Hippocampal formation (tissue), 2 donors: ENCODE measurements at places on chromosomes 4 and X.

- DNase-seq: no peak
Observed at GRCh38 chr4:137707626-137708025, 175.3 kb upstream of the PCDH18 start.

GRCh38 chr4:39032218-39033085, at the start of gene TMEM156:
TSS of gene TMEM156 (minus strand) at chr4:39032409. CDS start at chr4:39032313, 96 bp downstream.
- no peak for DNase-seq

- DNase-seq: no peak
Observed at GRCh38 chr4:42464550-42465094, 67.3 kb downstream of the SHISA3 start.

DNA sequence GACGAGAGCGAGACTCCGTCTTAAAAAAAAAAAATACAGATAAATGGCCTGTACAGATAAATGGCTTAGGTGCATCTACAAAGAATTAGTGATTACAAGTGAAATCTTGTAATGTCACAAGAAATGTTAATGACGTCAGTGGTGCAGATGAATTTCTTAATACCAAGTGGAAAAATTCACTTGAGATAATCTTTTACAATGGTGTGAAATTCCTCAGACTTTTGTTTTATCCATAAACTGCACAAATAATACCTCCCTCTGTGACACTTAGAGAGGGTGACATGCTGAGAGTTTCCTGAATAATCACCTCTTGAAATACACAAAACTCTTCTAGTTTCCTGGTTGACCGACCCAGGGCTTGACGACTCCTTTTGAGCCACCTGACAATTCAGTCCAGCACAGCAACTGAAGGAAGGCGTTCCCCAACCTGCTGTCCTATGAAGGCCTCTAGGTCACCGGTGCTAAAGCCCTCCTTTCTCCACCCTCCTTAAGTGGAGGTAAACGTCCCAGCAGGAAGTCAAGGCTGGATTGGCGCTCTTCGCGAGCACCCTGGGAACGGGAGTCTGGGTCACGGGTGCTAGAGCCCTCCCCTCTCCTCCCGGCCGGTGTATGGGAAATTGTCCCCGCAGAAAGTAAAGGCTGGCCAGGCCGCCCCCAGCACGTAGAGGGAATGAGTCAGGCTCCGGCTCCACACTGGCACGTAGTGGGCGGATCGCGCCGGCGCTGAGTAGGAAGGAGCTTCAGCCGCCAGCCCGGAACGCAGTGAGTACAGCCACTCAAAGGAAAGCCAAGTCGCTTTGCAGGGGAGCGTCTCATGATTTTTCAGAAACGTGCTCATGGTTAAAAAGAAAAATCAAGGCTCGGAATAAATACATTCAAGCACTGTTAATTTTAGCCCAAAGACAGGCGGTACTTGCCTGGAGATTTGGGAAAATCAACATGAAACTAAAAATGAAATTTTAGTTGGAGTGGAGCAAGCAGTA, at the start of gene TMEM144:
TSS of gene TMEM144 (plus strand) at position 662 of the 983 bp plus-strand sequence. CDS start 2,182 bp downstream, outside the sequence.
- DNase-seq: peak; percentile 97

GRCh38 chr4:181752516-181752915, 490.7 kb upstream of the TENM3 start:
- no peak for DNase-seq

- DNase-seq: peak; percentile 65
Observed at GRCh38 chrX:9995855-9996339, 28.7 kb downstream of the CLDN34 start.

GRCh38 chr4:184450045-184450444, 24.3 kb downstream of the IRF2 start:
- DNase-seq: no peak

DNA sequence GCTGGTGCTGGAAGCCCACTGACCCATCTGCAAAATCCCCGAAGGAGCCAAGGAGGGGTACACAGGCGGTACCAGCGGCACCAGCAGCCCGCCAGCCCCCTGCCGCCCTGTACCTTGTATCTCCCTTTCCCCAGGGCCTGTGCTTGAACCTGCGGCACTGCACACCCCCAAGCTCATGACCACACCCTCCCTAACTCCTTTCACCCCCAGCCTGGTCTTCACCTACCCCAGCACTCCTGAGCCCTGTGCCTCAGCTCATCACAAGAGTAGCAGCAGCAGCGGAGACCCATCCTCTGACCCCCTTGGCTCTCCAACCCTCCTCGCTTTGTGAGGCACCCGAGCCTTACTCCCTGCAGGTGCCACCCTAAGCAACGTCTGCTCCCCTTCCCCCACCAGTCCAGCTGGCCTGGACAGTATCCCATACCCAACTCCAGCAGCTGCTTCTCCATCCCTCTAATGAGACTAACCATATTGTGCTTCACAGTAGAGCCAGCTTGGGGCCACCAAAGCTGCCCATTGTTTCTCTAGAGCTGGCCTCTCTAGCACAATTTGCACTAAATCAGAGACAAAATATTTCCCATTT, 94.9 kb downstream of the LARP1B start:
- no peak for DNase-seq

DNA sequence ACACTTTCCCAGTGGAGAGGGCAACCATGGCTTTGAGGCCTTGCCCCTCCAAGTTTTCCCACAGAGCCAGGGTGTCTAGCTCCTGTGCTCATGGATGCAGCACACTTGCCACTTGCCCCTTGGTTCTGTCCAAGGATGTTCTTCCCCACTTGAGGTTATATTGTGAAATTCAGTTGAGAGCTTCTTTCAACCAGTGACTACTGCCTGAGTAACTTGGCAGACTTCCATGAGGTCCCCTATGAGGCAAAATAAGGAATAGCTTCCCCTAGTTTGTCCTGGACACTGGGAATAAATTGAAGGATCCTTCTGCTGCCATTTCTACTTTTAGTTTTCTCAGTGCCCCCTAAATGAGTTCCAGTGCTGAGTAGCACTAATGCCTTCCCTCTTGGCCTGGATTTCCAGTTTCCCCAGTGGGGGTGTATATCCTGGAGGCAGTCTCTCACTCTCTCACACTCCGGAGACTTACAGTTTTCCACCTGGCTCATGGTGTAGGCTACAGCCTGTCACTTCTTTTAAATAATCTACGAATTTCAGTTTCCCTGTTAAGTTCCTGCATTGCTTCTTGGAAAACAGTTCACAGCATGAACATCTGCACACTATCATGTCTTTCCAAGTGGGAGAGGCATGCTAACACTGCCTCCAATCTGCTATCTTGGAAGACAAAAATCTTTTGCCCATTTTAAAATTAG, 36.4 kb upstream of the ADH4 start:
- DNase-seq: no peak

GRCh38 chrX:134146493-134146892, 90.5 kb upstream of the CCDC160 start:
- DNase-seq: no peak

- no peak for DNase-seq
Observed at GRCh38 chr4:123599061-123599919, 202.7 kb downstream of the SPRY1 start.

- no peak for DNase-seq
Observed at GRCh38 chr4:94583914-94584641, 132.3 kb downstream of the PDLIM5 start.

DNA sequence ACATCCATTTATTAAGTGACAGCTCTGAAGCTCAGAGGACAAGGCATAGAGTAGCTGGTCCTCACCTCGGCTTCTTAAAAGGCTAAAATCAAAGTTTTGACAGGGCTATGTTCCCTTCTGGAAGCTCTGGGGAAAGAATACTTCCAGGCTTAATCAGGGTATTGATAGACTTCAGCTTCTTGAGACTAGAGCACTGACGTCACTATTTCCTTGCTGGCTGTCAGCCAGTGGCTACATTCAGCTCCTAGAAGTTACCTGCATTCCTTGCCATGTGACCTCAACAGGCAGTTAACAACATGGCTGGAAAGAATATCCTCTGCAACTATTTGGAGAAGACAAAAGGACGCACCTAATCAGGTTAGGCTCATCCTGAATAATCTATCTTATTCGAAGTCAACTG, 1144.8 kb downstream of the ADGRL3 start:
- no peak for DNase-seq

DNA sequence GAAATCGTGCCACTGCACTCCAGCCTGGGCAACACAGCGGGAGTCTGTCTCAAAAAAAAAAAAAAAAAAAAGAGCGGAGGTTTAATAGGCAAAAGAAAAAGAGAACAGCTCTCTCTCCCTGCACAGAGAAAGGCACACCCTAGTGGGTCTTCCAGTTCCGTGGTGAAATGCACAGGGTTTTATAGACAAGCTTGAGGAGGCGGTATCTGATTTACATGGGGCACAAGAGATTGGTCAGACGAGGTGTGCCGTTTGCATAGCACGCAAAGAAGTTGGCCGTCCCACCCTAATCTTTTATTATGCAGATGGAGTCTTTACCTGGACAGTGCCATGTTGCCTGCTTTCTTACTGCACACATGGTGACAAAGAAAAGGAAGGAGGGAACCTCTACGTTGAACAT, 33.5 kb upstream of the REST start:
- DNase-seq: no peak

DNA sequence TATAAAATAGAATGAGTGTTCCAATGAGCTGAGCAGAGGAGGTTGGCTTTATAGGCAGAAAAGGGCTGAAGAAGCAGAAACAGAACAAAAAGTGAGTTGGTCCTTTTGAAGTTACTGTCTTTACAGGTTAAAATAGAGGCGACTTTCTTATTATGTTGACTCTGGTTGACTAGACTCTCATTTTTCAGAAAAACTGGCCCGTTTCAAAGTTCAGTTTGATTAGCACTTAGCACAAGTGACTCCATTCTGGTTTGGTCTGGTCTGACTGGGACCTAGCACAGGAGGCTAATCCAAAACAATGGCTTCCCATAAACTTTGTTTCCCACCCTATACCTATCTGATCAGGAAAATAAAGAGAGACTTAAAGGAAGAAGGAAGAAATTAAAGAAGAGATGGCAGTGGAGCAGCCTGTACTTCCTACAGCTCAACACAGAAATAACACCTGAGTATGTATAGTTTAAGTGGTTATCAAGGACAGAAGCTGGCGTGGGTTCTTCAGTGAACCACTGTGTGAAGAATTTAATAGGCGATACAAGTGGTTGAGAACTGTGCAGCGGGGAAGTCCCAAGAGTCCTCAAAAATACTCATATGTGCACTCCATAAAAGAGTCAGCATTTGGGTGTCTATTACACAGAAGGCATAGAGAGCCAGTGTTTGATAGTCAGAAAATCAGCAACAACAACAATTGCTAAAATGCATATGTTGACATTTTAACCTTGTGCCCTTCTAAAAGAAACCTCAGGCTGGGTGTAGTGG, 554.8 kb upstream of the HTR2C start:
- no peak for DNase-seq

- DNase-seq: no peak
Observed at GRCh38 chrX:150767475-150768131, 74.4 kb downstream of the MTMR1 start.

GRCh38 chr4:61505773-61506685, 305.9 kb downstream of the ADGRL3 start:
- no peak for DNase-seq

GRCh38 chr4:153497988-153498967, 32.1 kb downstream of the TMEM131L start:
- DNase-seq: no peak

DNA sequence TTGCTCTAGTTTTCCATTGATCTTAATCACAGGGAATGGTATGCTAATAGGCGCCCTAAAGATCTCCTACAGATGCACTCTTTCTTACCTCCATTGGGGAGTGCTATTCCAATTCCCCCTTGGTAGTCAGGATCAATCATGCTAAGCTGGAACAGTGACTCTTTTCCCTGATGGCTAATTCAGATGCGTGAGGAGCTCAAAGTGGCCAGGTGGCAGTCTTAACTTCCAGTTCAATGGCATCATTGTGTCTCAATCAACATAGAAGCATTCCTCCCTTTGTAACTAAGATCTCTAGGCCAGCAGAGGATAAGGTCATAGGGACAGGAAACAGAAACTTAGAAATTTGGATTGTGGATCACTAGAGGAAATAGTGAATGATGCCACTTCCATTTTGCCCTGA, 216.8 kb downstream of the GRID2 start:
- no peak for DNase-seq

DNA sequence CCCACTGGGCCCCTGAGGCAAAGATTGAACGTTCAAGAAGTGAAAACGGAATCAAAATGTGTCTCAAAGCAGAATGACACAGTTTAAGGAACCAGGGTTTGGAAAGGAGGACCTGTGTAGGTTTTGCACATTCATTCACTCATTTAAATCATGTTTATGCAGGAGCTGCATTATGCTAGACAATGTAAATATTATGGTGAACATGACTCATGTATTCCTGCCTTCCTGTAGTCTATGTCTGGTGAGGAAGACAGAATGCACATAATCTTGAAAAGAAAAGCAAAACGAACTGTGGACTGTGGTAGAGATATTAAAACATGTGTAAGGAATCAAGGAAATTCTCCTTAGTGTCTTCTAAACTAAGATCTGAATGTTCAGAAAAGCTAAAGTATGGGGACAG, 311.8 kb upstream of the SMIM31 start:
- DNase-seq: no peak

DNA sequence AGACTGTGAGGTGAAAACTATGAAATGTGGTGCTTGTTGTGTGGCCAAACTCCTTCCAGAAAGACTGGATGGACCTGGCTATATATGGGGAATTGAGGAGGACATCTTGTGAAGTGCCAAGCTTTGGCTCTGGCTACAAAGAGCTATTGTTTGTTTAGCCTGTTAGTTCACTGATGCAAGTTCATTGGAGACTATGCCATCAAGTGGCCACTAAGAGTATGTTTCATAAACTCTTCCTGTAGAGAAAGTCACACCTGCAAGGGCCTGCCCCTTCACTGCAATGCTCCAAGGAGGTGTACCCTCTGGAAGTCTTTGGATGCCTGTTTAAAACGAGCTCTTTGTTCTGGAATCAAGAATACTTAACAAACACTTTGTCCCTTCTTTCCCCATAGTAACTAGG, 382.0 kb downstream of the GABRG1 start:
- no peak for DNase-seq

- no peak for DNase-seq
Observed at GRCh38 chr4:150238591-150238990, 160.3 kb downstream of the DCLK2 start.
